Stimulated activated CD8-positive, alpha-beta memory T cell treated with anti-CD3 and anti-CD28 coated beads, Interleukin-7, amount 100 ng/mL, for 1 hour (primary cell): ENCODE measurements at places on chromosomes 2 and 18.

- no peak for DNase-seq
Observed at GRCh38 chr2:200486529-200486928, 23.3 kb downstream of the KCTD18 start.

DNA sequence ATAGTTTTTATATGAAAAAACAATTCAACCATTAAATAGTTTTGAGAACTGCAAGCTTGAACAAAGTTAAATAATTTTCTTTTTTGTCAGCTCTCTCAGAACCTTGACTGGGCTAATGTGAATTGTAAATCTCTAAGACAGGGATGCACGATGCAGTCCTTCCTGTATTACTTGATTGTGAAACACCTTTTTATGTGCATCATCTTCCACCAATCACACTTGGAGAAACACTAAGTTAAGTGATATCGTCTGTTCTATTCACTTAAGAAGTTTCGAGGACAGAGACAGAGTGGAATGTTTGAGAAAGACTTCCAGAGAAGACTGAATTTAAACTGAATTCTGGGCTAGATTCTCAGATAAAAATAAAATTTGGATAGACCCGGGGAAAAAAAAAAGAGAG, 238.2 kb downstream of the MREG start:
- no peak for DNase-seq

- no peak for DNase-seq
Observed at GRCh38 chr18:78721981-78722380, 257.6 kb upstream of the SALL3 start.

GRCh38 chr2:96260387-96261260, 5.2 kb downstream of the TMEM127 start:
- DNase-seq, result no peak

GRCh38 chr18:79521416-79522205, 125.9 kb downstream of the NFATC1 start:
- no peak for DNase-seq

- no peak for DNase-seq
Observed at GRCh38 chr2:233418052-233418760, 63.9 kb downstream of the DGKD start.

GRCh38 chr18:595068-595467, 1.7 kb upstream of the CLUL1 start:
- DNase-seq, result no peak

DNA sequence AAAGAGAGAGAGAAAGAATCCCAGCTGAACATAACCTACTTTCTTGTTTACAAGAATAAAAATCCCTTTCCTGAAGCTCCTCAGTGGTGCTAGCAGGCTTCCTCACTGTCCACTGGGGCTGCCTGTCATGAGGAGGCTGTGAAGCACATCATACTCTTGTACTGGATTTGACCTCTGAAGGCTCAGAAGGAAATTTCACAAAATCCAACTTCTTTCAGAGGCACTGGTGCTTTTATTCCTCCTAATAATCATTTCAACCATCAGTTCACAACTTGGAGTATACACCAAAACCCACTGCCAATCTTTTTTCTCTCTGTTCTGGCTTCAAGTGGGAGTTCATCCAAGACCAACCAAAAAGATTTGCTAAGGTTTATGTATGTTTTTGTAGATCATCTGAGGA, 48.5 kb downstream of the TMX3 start:
- no peak for DNase-seq

- DNase-seq, result no peak
Observed at GRCh38 chr2:28748941-28749340, 2.7 kb upstream of the PPP1CB start.

- DNase-seq, result peak; percentile 72
Observed at GRCh38 chr2:28594332-28595108, 98.7 kb downstream of the PLB1 start.

- no peak for DNase-seq
Observed at GRCh38 chr2:167822690-167823465, 424.5 kb downstream of the STK39 start.

DNA sequence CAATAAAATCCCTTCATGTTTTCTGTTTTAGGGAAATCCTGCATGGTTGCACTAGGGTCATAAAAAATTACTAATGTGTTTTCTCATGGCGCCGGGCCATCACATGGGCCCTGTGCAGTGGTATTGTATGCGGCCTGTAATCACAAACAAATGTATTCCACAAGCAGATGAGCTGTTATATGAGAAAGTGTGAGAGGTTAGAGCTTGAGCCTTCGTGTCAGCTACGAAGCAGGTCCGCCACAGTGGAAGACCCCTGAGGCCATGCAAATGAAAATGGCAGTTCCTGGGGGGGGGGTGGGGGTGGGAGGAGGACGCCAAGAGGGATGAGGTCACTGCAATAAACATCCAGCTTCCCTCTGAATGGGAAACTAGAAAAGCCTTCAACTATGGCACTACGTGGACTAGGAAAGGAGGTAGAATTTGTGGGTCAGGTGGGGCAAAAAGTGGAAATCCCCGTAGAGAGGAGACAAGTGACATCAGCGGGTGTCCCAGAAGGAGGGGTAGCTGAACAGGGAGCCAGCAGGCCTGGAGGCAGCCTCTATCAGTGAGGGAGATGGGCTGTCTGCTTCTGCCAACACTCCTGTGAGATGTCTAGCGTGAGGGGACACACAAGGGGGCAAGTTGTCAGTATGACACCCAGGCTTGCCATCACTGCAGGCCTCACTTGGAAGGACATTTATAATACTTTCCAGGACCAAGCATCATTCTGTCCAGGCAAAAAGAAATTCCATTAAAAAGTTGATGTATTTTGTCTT, 130.3 kb upstream of the CTAGE1 start:
- no peak for DNase-seq

- no peak for DNase-seq
Observed at GRCh38 chr18:77668219-77668618, 418.6 kb downstream of the GALR1 start.

- no peak for DNase-seq
Observed at GRCh38 chr18:44747157-44747556, 66.5 kb downstream of the SETBP1 start.

- no peak for DNase-seq
Observed at GRCh38 chr2:202014759-202015211, 18.9 kb upstream of the FZD7 start.

- no peak for DNase-seq
Observed at GRCh38 chr18:41461114-41461513, 493.9 kb upstream of the PIK3C3 start.

- no peak for DNase-seq
Observed at GRCh38 chr2:202290970-202291369, 25.4 kb downstream of the NOP58 start.

- no peak for DNase-seq
Observed at GRCh38 chr2:21757805-21758430, 634.1 kb downstream of the TDRD15 start.

GRCh38 chr2:205405194-205405593, 277.1 kb upstream of the NRP2 start:
- no peak for DNase-seq

- DNase-seq, result no peak
Observed at GRCh38 chr2:229257985-229258384, 13.1 kb downstream of the PID1 start.

GRCh38 chr2:178317811-178318210, 123.5 kb downstream of the OSBPL6 start:
- no peak for DNase-seq

DNA sequence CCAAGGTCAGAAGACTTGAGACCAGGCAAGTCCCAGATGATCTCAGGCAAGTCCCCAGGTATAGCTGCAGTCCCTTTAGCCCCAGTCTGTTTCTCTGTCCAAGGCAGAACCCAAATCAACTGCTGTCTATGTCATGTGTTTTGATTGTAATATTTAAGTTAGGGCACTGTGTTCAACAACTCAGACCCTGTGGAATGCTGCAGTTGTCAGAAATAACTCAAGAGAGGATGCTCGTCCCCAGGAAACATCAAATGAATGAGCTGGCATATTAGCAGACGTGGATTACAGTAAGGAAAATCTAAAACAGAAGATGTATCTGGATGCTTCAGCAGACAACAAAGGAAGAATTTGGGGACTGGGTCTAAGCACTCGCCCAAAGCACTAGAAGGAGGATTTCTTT, 70.1 kb downstream of the BCL11A start:
- DNase-seq, result no peak

GRCh38 chr2:174493549-174494331, 6.9 kb upstream of the GPR155 start:
- DNase-seq, result no peak

- no peak for DNase-seq
Observed at GRCh38 chr2:118814368-118814767, 33.1 kb downstream of the EN1 start.

GRCh38 chr2:125979886-125980285, 676.1 kb upstream of the GYPC start:
- no peak for DNase-seq

- DNase-seq, result no peak
Observed at GRCh38 chr2:161576421-161576820, 47.8 kb upstream of the SLC4A10 start.

DNA sequence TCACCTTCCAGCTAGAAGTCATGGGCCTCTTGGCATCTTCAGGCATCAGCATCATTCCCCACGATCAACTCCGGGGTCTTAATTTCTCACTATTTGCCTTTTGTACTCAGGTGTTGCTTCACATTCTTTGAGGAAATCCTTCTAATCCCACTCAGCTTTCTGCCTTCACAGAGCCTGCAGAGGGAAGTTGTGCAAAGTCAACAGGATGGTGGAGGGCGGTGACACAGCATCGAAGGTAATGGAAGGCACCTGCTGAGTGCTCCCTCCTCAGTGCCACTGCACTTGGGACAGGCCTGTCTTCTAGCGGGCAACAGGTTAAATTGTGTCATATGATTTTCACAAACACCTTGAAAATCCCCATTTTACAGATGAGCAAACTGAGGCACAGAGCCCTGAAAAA, 164.0 kb downstream of the EN1 start:
- DNase-seq, result no peak

DNA sequence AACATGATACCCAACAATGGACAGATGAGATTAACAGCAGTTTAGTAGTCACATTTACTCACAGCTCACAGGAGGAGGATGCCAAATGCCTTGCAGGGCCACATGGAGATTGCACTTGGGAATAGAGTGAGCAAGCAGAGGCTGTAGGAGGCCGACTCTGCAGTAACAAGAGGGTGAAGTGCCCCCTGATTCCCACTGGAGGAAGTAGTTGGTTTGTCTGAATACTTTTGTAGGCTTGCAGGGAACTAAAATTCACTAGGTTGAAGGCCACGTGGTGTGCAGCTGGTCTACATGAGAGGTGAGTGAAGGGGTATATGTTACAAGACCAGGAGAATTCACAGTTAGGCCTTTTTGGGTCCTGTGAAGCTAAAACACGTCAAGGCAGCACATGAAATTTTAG, 419.3 kb upstream of the TNP1 start:
- DNase-seq, result no peak

- DNase-seq, result no peak
Observed at GRCh38 chr2:204550751-204551511, 5.7 kb downstream of the PARD3B start.

- no peak for DNase-seq
Observed at GRCh38 chr2:27152796-27153464, 4.1 kb downstream of the TCF23 start.

GRCh38 chr2:189533288-189534035, 47.1 kb downstream of the SLC40A1 start:
- no peak for DNase-seq

DNA sequence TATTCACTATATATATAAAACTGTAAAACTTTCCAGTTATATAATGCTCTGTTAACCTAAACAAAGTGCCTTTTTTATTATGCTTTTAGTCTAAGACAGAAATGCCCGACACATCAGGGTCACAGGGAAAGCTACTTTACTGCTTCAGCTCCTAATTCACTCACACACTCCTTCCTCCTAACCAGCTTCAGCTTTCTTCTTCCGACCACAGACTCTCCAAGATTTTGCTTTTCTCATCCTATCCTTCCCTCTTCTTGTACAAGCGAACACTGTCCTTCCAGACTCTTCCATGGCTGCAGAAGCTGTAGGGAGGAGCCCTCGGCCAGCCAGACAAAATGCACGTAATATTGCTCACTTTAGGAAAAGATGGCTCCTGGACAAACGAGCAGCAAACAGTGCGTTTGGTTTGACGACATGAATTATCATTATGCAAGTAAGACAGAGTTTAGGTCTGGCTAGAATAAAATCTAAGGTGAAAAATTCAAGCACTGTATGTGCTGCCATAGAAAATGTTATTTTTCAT, 47.5 kb upstream of the HNRNPA3 start:
- no peak for DNase-seq

- no peak for DNase-seq
Observed at GRCh38 chr18:31684279-31685096, at the start of gene B4GALT6. Gene B4GALT6, minus strand, starts transcription at chr18:31684581. Its CDS starts 155 bp downstream, at chr18:31684426.

DNA sequence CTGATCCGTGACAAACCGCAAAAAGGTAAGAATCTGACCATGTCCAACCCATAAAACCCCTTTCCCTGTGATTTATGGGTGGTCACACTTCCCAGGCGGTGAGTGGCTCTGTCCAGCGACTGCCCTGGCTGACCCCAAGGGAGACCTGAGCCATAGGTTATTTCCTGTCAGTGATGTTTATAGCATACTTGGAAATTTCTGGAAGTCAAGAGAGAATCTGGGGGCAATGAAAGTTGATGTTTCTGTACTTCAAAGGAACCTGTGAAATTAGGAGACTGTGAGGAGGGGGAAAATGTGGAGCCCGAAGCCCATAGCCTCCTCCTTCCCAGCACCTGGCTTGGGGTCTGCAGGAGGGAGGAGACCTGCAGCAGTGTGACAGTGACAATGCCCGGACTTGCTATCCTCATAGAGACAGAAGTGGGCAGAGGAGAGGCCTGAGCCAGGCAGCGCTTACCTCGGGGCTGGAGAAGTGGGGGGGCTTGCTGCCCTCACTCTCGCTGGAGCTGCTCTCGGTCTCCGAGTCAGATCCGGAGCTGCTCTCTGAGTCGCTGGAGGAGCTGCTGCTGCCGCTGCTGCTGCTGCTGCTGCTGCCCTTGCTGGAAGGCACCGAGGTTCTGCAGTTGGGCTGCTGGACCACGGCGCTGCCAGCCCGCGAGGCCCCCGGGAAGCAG, 111.3 kb upstream of the REV1 start:
- no peak for DNase-seq

DNA sequence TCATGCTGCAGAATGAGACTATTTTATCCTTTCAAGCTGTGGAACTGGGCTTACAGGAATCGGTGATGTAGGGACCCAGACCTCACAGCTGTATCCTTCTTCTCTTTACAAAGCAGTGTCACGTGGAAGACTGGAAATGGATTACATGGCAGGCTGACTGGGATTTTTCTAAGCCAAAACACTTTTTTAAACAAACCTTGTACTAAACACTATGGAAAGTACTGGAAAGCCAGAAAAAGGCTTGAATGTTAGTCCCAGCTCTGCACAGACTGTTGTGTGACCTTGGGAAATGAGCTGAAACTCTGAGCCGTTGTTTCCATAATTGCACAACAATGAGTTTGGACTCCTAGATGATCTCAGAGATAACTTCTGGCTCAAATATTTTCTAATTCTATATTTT, 7.6 kb upstream of the ADAM23 start:
- DNase-seq, result no peak

DNA sequence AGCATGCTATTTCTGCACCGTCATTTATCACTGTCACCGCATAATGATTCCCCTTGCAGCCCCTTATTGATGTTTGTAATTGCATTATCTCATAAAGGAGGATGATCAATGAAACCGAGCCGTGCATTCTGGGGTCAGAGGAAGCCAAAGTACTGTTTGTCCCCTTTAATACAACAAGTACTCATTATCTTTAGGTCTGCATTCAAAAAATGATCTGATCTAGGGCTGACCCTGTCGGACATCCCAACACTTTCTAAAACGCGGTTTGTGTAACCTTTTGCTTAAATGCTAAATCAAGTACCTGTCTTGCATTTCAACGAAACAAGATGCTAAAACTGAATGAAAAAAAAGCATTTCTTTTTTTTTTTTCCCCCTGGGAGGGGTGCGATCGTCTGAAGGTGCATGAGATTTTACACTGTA, 143.8 kb downstream of the MEIS1 start:
- DNase-seq, result no peak
